ENCODE measurements at places on chromosomes 4 and X. TPM values are rescaled to one million over a fixed set of nuclear protein-coding genes. Genes with fewer than 3 reads are reported as not detected.

GAB3 gene
- polyA plus RNA-seq = 0.93 TPM

ARHGAP24 gene
- 13.4 TPM for polyA plus RNA-seq

ADGRG2 gene
- polyA plus RNA-seq = 1.2 TPM

AP1AR gene
- polyA plus RNA-seq = 9.5 TPM

MAGED4B gene
- polyA plus RNA-seq = 4.7 TPM

CTAG1B gene
- not detected for polyA plus RNA-seq

SSX4 gene
- not detected for polyA plus RNA-seq

GLRA3 gene
- polyA plus RNA-seq = not detected

UGT2A1 gene
- not detected for polyA plus RNA-seq

GAGE12H gene
- polyA plus RNA-seq = not detected

DMP1 gene
- not detected for polyA plus RNA-seq

GC gene
- polyA plus RNA-seq = 8.2 TPM

LONRF3 gene
- 0.55 TPM for polyA plus RNA-seq

AASDH gene
- 2.9 TPM for polyA plus RNA-seq

DMRTC1B gene
- polyA plus RNA-seq = 1.1 TPM

PDGFC gene
- 5.1 TPM for polyA plus RNA-seq

RAB9B gene
- polyA plus RNA-seq = 2.3 TPM

UGT2B10 gene
- polyA plus RNA-seq = not detected

MAGEC1 gene
- polyA plus RNA-seq = not detected

RS1 gene
- polyA plus RNA-seq = not detected

P2RY4 gene
- not detected for polyA plus RNA-seq

FOXR2 gene
- not detected for polyA plus RNA-seq

RBMXL3 gene
- not detected for polyA plus RNA-seq

MXRA5 gene
- polyA plus RNA-seq = 1.8 TPM

CDX4 gene
- polyA plus RNA-seq = not detected

CFI gene
- polyA plus RNA-seq = 14.0 TPM

SSX2B gene
- not detected for polyA plus RNA-seq

GPC4 gene
- 4.5 TPM for polyA plus RNA-seq

SLC25A31 gene
- polyA plus RNA-seq = not detected

AR gene
- polyA plus RNA-seq = 0.55 TPM

PABPC1L2A gene
- not detected for polyA plus RNA-seq

GAGE2A gene
- polyA plus RNA-seq = not detected

PPEF2 gene
- not detected for polyA plus RNA-seq

SPIN2A gene
- polyA plus RNA-seq = not detected

FGF5 gene
- polyA plus RNA-seq = not detected

TMSB15B gene
- 5.3 TPM for polyA plus RNA-seq

INTU gene
- polyA plus RNA-seq = 0.92 TPM

CACNA1F gene
- 0.18 TPM for polyA plus RNA-seq

PWWP3B gene
- 0.25 TPM for polyA plus RNA-seq

CLGN gene
- 0.31 TPM for polyA plus RNA-seq

MUC7 gene
- polyA plus RNA-seq = not detected

MAGEB6 gene
- polyA plus RNA-seq = not detected

SNX25 gene
- polyA plus RNA-seq = 2.6 TPM

TSC22D3 gene
- polyA plus RNA-seq = 292 TPM

ZXDB gene
- 1.7 TPM for polyA plus RNA-seq

LARP7 gene
- 34.9 TPM for polyA plus RNA-seq

FDCSP gene
- polyA plus RNA-seq = not detected

ATP10D gene
- 2.2 TPM for polyA plus RNA-seq

ADGRL3 gene
- 2.0 TPM for polyA plus RNA-seq
